ENCODE measurements at places on chromosomes 7 and 10. TPM values are rescaled to one million over a fixed set of nuclear protein-coding genes. Genes with fewer than 3 reads are reported as not detected.
A peak's percentile ranks its signal among the peaks of the same experiment; 100 is the strongest.

The CD36 gene
- 0.60 TPM for total RNA-seq

The CYP2C19 gene
- not detected for total RNA-seq

DNA sequence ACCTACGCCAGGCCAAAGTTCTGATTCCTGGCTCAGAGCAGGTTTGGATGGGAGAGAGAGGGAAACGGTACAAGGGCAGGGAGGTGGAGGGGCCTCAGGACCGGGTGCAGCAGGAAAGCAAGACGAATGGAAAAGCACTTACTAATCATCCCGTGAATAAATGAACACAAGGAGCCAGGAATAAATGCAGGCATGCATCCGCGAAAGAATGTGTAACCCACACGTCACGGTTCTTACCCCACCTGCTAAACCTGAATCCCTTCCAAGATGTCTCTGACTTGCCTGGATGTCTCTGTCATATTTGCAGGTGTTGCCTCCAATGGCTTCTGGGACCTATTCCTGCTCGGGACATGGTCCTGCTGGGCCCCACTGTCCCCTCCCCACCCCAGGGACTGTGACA is 335.2 kb upstream of the RNF32 start:
- H3K4me1 ChIP-seq, result peaks cover 5% of the 10 kb centered on the region
- H3K4me3 ChIP-seq, result no peak overlapping the region
- H3K27me3 ChIP-seq, result no peaks in the 10 kb centered on the region
- no peak overlapping the region for H3K27ac ChIP-seq
- no peaks in the 10 kb centered on the region for H3K36me3 ChIP-seq

DNA sequence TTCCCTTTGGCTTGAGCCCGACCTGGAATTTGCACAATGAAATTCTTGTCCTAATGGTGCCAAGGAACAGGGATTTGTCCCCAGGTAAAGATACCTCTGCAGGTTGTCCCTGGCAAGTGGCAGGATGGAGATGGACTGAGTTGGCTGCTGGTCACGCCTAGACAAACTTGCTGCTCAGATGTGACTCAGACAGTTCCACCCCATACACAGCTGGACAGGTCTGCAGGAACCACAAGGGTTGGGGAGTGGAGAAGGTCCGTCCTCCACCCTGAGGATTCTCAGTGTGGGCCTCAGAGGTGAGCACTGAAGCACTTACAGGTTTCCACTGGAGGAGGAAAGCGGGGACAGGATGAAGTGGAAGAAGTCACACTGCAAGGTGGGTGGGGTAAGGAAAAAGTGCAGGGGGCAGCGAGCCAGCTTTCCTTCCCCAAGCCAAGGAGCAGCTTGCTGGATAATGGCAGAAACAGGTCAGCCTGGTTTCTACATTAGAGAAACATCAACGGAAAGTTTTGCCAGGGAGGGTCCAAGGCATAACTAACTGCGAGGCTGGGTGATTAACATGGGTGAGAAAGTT is 20.5 kb downstream of the ITPRIP start:
- no peaks in the 10 kb centered on the region for H3K27me3 ChIP-seq
- no peak overlapping the region for H3K4me3 ChIP-seq
- H3K4me1 ChIP-seq, result peaks cover 34% of the 10 kb centered on the region
- H3K36me3 ChIP-seq, result peaks cover 29% of the 10 kb centered on the region
- no peak overlapping the region for H3K27ac ChIP-seq

DNA sequence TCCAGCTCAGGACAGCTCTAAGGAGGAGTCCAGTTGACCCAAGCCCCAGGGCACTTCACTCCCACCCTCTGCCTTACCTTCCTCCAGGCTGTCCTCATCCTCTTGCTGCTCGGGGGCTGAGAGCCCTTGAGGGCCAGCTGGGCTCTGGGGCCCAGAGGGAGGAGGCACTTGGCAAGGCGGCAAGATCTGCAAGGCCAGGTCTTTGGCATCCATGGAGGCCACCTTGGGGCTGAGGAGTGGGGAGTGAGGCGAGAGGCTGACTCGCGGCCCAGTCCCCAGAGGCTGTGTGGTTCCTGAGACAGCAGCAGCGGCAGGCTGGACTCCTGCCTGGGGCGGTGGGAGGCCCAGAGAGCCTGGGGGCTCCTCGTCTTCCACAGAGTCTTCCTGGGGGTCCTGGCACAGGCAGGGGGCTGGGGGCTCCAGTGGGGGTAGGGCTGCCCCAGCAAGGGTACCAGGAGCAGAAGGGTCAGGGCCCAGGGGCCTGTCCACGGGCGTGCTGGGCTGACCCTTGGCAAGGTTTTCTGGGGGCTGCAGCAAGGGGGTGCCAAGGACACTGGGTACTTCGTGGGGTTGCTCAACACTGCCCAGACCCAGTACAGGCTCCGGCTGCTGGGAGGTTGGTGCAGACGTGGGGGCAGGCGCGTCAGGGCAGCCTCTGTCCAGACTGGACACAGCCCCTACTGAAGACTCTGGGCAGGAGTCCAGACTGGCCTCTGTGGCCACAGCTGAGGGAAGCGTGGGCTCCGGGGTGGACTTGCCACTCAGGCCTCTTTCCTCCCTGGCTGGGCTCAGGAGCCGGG is 6.5 kb downstream of the NACAD start:
- H3K27ac ChIP-seq, result no peak overlapping the region
- H3K27me3 ChIP-seq, result no peaks in the 10 kb centered on the region
- no peak for DNase-seq
- H3K36me3 ChIP-seq, result no peaks in the 10 kb centered on the region
- H3K4me3 ChIP-seq, result no peak overlapping the region

GRCh38 chr10:131183546-131184045 is 127.9 kb downstream of the TCERG1L start:
- H3K4me1 ChIP-seq, result no peaks in the 10 kb centered on the region
- DNase-seq, result no peak

- H3K36me3 ChIP-seq, result no peaks in the 10 kb centered on the region
- no peak overlapping the region for H3K27ac ChIP-seq
- no peaks in the 10 kb centered on the region for H3K27me3 ChIP-seq
- H3K4me3 ChIP-seq, result no peak overlapping the region
- DNase-seq, result no peak
Measured at GRCh38 chr7:42372479-42372878, 135.5 kb upstream of the GLI3 start.

DNA sequence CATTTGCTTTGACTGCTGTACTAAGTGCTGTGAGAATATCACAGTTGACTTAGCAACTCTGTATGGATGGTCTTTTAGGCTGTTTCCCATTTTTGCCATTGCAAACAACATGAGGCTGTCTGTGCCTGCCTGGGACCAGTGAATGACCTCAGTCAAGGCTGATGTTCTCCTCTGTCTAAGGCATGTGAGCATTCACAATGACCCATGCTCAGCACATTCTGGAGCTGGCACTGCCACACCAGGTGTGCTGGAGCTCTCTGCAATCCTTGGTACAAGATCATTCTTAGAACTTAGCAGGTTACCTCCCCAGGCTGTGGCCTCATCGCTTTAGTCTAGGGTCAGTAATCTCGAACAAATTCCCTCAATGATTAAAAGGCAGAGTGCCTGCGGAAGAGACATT is 61.9 kb downstream of the SH3PXD2A start:
- no peak overlapping the region for H3K4me3 ChIP-seq
- H3K27ac ChIP-seq, result no peak overlapping the region
- H3K27me3 ChIP-seq, result no peaks in the 10 kb centered on the region
- no peak for DNase-seq

DNA sequence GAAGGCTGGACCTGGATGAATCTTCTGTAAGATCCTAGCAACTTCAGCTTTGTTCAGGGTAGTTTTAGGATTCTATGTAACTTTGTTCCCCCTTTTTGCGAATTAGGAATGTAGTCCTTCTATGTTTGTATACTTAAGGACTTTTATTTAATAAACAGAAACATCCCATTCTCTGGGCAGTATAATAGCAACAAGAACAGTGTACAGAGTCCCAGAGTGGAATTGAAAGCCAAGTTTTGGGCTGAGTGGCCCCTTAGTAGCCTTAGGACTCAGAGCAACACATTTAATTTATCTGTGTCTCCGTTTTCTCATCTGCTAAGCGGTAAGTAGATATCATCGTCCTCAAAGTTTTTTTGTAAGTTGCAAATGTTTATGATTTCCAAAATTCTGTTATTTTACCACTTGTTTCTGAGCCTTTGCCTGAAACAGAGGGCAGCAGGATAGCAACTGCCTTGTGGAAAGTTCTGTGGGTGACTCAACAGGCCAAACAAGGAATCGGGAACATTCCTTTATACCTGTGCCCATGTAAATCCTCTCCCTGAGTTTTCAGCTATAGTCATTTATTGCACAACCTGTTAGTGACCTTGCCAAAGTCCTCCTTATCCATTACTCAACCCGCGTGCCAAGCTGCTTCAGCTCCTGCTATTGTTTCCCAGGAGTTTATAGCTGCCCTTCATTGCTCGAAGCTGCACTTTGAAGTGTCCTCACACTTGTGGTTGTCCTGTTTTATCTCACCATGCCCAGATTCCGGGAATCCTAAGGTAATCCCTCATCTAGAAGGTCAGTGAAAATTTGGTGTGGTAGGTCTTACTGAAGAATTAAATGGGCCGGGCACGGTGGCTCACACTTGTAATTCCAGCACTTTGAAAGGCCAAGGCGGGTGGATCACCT is 199.1 kb upstream of the AHR start:
- no peak overlapping the region for H3K4me3 ChIP-seq
- no peaks in the 10 kb centered on the region for H3K36me3 ChIP-seq
- no peak for DNase-seq
- H3K4me1 ChIP-seq, result no peaks in the 10 kb centered on the region
- H3K27me3 ChIP-seq, result no peaks in the 10 kb centered on the region

DNA sequence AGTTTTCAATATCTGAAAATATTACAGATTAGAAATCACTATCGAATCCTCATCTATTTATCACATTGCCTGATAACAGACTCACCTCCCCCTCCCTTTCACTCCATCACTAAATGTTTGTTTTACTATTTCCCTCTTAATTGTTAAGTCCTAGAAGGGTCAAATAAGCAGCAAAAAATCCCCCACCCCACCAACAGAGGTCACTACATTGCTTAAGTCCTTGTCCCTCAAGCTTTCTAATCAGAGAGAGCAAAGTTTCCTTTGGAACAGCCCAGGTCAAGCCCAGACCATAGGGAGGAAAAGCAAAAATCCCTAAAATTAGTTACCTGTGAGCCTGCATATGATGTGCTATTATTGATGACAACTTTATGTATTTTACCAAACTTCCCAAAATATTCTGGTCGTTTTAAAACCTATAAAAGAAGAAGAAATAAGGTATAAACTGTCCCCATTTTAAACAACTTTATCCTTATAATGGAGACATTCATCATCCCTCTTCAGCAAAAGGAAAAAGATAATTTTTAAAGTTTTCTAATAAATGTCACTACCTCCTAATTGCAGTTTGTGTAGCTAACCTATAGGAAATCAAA is 95.0 kb downstream of the CNOT4 start:
- H3K4me3 ChIP-seq, result no peak overlapping the region
- no peaks in the 10 kb centered on the region for H3K4me1 ChIP-seq
- no peak overlapping the region for H3K27ac ChIP-seq

DNA sequence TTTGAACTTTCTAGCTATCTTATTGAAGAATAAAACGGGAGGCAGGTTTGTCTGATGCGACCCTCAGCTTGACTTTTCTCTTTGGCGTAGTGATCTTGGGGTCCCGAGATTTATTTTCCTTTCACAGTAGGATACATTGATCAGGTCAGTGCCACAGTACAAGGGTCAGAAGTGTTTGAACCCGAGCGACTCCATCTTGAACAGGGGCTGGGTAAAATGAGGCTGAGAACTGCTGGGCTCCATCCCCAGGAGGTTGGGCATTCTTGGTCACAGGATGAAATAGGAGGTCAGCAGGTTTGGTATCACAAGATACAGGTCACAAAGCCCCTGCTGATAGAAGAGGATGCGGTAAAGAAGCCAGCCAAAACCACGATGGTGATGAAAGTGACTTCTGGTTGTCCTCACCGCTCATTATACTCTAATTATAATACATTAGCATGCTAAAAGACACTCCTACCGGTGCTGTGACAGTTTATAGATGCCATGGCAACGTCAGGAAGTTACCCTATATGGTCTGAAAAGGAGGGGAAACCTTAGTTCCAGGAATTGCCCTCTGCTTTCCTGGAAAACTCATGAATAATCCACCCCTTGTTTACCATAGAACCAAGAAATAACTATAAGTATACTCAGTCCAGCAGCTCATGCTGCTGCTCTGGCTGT is 3.0 kb upstream of the TECPR1 start:
- no peak overlapping the region for H3K27ac ChIP-seq
- H3K27me3 ChIP-seq, result no peaks in the 10 kb centered on the region
- no peaks in the 10 kb centered on the region for H3K36me3 ChIP-seq
- no peak for DNase-seq
- H3K4me3 ChIP-seq, result no peak overlapping the region

GRCh38 chr10:58385784-58386112 is 538 bp downstream of the TFAM start:
- DNase-seq, result no peak
- peak overlapping the region; percentile 95 for H3K4me3 ChIP-seq
- no peaks in the 10 kb centered on the region for H3K4me1 ChIP-seq

DNA sequence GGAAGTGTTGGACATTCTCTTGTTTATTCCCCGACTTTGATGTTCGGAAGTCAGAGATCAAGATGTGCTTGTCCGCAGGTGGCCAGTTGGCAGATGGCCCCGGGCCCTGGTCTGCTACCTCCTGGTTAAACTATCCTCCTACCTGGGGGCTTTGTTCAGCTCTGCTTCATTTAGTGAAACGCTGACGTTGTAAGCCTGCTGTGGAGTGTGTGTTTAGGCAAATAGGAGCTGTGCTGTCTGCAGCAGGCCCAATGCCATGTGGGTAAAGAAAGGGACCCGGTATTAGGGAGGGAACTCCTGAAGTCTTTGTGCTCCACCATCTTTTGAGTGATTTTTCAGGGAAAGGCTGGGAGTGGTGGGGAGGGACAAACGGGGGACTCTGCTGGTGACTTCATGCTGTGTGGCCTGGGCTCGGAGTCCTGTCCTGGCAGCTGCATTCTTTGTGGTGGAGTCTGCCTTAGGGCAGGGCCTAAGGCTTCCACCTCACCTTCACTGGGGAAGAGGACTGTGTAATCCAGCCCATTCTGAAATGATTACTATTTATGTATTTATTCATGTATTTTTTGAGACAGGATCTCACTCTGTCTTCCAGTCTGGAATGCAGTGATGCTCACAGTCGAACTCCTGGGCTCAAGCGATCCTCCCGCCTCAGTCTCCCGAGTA is 171.1 kb upstream of the KLF6 start:
- H3K27me3 ChIP-seq, result no peaks in the 10 kb centered on the region
- no peak overlapping the region for H3K4me3 ChIP-seq
- no peak overlapping the region for H3K27ac ChIP-seq
- no peak for DNase-seq
- peaks cover 7% of the 10 kb centered on the region for H3K4me1 ChIP-seq

- H3K4me3 ChIP-seq, result no peak overlapping the region
- DNase-seq, result no peak
- H3K4me1 ChIP-seq, result peaks cover 2% of the 10 kb centered on the region
- H3K36me3 ChIP-seq, result no peaks in the 10 kb centered on the region
- peaks cover 10% of the 10 kb centered on the region for H3K27me3 ChIP-seq
Measured at GRCh38 chr7:26862834-26863233, 1.6 kb downstream of the SKAP2 start.

GRCh38 chr7:21135437-21135836 is 292.4 kb upstream of the SP4 start:
- H3K27me3 ChIP-seq, result no peaks in the 10 kb centered on the region
- no peak for DNase-seq
- H3K4me1 ChIP-seq, result no peaks in the 10 kb centered on the region
- H3K36me3 ChIP-seq, result no peaks in the 10 kb centered on the region

DNA sequence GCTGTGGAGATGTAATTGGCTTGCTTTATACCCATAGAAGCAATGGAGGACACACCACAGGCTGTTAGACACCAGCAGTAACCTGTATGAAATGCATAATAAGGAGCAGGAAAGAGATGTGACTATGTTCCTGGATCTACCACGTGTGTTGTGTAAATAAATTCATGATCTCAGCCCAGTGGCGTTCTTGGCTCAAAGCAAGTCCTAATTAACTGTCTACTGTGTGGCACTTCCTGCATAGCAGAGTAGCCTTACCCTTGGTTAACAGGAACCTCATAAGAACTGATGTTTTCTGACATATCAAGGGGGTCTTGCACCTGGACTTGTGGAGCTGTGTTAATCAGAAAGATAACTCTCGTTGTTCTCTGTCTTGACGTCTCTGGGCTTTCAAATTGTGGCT is 25.7 kb upstream of the FAM180A start:
- H3K27me3 ChIP-seq, result no peaks in the 10 kb centered on the region
- no peak overlapping the region for H3K4me3 ChIP-seq
- H3K27ac ChIP-seq, result no peak overlapping the region

Data from H1 (cell line).